Cortex of kidney (tissue), 1 donor: ENCODE measurements at places on chromosomes 2 and 18.

DNA sequence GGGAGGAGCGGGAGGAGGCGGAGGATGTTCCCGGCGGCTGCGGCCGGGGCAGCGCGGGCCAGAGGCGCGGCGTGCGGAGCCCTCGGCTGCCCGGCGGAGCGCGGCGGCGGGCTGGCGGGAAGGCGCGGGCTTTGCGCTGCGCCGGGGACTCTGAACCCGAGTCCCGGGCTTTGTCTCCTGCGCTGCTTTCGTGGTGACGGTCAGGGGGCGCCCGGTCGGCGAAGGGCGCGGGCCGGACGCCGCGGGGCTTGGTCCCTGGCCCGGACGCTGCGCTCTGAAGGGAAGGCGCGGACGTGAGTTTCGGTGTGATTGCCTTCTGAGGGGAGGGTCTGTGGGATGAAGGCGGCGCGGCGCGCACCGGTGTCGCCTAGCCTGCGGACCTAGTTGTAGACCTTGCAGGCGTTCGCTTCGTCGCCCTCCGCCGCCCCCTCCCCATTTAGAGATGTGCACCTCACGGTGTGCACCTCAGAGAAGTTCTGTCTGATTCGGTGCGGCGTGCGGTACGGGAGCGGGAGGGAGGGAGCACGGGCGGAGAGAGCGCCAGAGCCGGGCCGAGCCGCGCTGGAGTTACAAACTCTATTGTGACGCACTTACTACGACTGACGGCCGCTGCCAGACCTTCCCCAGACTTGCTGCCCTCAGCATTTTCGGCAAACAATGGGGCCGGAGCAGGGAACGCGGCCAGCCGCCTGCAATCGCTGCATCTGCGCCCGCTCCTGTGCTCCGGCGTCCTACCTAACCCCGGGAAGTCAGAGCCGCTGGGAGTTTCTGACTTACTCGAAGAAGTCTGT, 2.1 kb downstream of the BCL2L11 start:
- DNase-seq = no peak

DNA sequence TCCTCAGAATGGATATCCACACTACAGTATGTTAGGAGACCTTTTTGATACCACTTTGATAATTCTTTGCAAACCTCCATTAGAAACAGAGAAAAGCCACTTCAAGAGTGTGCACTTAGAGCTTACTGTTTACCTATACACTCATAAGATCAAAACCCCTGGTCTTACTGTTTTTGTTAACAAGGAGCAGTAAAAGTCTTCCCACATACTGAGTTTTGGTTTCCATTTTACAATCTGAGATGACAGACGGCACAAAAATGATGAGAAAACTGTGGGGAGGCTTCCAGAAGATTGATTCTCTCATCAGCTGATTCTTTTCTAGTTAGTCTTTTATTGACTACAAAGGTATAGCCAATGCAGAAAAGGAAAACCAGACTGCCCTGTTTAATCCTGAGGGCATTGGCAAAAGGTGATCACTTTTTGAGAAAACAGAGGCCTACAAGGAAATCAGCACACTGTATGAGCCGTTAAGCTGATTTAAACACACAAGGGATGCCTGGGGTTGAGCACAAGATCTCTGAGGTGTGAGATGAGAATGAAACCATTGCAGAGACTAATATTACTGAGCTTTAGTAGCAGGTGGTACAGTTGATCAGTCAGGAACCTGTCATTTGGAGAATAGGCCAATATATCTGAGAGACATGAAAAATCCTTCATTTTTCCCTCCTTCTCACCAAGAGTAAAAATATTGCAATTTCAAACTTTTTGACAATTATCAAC, 368.6 kb downstream of the GRB14 start:
- DNase-seq = no peak

- no peak for DNase-seq
These were observed 89.8 kb downstream of the TEX51 start for GRCh38 chr2:126988482-126988881.

- no peak for DNase-seq
These were observed 14.9 kb upstream of the TMEM18 start for GRCh38 chr2:691821-692761.

DNA sequence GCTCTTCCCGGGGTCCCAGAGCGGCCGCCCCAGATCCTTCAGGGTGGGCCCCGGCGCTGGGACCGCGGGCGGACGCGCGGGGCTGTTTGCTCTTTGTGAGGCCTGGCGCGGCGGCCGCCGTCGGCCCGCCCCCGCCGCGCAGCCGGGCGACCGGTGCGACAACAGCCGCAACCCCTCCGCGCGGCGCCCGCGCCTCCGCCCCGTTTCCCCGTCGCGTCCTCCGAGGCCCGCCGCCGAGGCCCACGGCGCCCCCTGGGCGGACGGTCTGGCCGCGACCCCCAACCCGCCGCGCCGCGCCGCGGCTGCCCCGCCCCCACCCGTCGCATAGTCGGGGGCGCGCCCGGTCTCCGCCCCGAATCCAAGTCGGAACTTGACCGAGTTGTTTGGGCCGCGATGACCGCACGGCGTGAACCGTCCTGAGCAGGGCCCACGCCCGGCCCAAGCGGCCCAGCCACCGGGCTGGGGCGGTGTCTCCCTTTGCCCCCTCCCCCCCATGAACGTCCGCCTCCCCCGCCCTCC, 448 bp downstream of the YPEL5 start:
- DNase-seq = no peak
